ENCODE measurements at places on chromosomes 11 and 22.
A peak's percentile ranks its signal among the peaks of the same experiment; 100 is the strongest.

DNA sequence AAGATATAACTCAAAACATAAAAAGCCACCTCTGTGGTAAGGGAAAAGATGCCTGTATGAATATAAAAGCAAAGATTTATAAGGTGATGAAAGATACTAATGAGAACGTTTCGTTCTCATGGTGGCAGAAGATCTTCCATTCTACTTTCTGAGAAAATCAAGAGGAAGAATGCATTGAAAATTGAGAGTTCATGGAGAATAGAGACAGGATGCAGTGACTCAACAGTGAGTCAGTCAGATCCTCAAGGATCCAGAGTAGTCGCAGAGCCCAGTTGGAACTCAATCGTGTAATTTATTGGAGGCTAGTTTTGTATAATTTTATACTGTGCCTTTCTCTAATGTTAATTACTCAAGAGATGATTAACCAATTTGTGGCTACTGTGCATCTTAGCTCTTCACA, 73.3 kb downstream of the ENTHD1 start:
- DNase-seq = peak; percentile 79

DNA sequence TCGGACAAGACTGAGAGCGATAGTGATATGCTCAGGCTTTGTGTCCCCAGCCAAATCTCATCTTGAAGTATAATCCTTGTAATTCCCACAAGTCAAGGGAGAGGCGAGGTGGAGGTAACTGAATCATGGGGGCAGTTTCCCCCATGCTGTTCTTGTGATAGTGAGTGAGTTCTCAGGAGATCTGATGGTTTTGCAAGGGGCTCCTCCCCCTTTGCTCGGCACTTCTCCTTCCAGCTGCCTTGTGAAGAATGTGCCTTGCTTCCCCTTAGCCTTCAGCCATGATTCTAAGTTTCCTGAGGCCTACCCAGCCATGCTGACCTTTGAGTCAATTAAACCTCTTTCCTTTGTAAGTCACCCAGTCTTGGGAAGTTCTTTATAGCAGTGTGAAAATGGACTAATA, 7.5 kb upstream of the FOLR2 start:
- no peak for DNase-seq

- DNase-seq = no peak
Measured at GRCh38 chr11:134524896-134525845, 113.1 kb upstream of the B3GAT1 start.

GRCh38 chr11:35436581-35437250, 17.4 kb upstream of the SLC1A2 start:
- DNase-seq = no peak

- DNase-seq = no peak
Measured at GRCh38 chr11:99920956-99921355, 766.1 kb upstream of the ARHGAP42 start.

GRCh38 chr11:123302751-123303195, 107.7 kb upstream of the CLMP start:
- peak; percentile 44 for DNase-seq

Data from astrocyte of the spinal cord (primary cell).